ENCODE measurements at places on chromosomes 2 and 18. TPM values are rescaled to one million over a fixed set of nuclear protein-coding genes. Genes with fewer than 3 reads are reported as not detected.

The MYO1B gene
- total RNA-seq = 9.7 TPM

The ZNF142 gene
- 24.4 TPM for total RNA-seq

- DNase-seq = peak; percentile 87
Observed at GRCh38 chr2:127675331-127676261, at the start of gene LIMS2. TSS of gene LIMS2 (minus strand) at chr2:127675530. CDS start at chr2:127675024, 506 bp downstream.

The CABLES1 gene
- 3.9 TPM for total RNA-seq

The OTOF gene
- 0.71 TPM for total RNA-seq

The HAAO gene
- 2.5 TPM for total RNA-seq

DNA sequence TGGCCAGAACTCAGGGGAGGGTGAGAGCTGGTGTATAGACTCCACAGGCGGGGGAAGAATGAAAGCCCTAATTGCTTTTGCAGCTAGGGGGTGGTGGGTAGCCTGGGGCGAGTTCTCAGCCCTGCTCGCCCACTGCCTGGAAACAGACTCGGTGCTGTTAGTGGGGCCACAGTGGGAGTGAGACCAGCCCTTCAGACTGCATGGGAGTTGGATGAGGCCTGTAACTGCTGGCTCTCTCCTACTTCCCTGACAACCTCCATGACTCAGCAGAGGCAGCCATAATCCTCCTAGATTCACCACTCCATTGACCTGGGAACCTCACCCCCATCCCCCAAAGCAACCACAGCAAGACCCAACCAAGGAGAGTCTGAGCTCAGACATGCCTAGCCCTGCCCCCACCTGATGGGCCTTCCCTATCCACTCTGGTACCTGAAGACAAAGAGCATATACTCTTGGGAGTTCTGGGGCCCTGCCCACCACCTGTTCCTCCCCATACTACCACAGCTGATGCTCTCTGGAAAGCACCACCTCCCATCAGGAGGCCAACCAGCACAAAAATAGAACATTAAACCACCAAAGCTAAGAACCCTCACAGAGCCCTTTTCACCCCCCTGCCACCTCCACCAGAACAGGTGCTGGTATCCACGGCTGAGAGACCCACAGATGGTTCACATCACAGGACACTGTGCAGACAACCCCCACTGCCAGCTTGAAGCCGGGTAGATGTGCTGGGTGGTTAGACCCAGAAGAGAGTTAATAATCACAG is 226.3 kb downstream of the EIPR1 start:
- no peak for DNase-seq

The REG1B gene
- total RNA-seq = not detected

The GRB14 gene
- total RNA-seq = 12.5 TPM

- peak; percentile 34 for DNase-seq
Observed at GRCh38 chr18:12304351-12305210, 3.5 kb upstream of the TUBB6 start.

DNA sequence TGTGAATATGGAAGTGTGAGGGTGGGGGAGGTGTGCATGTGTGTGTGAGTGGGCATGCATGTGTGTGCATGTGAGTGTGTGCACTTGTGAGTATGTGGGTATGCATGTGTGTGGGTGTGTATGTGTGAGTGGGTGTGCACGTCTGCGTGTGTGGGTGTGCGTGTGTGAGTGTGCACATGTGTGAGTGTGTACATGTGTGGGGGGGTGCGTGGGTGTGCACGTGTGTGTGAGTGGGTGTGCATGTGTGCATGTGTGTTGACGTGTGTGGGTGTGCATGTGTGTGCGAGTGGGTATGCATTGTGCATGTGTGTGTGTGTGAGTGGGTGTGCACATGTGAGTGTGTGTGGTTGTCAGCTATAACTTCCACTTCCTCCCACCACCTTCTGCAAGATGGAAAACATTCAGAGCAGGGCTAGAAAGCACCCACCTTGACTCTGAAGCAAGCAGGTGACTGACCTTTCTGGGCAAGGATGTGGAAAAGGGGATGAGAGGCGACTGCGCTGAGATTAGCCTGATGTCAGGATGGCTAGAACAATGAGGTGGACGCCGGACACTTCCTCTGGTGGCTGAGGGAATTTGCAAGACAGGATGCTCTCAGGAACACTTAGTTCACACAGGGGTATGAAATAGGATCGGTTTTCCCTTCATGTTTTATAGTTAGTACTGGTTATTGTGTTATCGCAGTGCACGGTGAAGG is 103.6 kb downstream of the ACKR3 start:
- no peak for DNase-seq

The AGPS gene
- 22.0 TPM for total RNA-seq

- DNase-seq = no peak
Observed at GRCh38 chr18:49652881-49653724, 91.2 kb downstream of the LIPG start.

DNA sequence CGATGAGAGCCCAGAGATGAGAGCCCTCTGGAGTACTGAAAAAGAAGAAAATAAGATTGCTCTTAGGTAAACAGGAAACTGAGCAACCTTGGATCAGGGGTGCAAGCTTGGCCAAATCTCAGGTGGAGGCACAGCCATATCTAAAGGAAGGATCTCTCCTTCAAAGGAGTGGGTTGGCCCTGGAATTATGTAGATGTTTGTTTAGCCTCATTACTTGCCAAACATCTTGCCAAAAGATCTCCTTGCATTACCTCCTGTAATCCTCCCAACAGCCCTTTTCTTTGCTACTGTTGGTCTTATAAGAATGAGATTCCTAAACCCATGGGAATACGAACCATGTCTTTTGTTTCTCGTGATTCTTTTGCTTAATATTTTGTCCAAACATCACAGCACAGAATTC is 332.6 kb upstream of the NCKAP5 start:
- no peak for DNase-seq

DNA sequence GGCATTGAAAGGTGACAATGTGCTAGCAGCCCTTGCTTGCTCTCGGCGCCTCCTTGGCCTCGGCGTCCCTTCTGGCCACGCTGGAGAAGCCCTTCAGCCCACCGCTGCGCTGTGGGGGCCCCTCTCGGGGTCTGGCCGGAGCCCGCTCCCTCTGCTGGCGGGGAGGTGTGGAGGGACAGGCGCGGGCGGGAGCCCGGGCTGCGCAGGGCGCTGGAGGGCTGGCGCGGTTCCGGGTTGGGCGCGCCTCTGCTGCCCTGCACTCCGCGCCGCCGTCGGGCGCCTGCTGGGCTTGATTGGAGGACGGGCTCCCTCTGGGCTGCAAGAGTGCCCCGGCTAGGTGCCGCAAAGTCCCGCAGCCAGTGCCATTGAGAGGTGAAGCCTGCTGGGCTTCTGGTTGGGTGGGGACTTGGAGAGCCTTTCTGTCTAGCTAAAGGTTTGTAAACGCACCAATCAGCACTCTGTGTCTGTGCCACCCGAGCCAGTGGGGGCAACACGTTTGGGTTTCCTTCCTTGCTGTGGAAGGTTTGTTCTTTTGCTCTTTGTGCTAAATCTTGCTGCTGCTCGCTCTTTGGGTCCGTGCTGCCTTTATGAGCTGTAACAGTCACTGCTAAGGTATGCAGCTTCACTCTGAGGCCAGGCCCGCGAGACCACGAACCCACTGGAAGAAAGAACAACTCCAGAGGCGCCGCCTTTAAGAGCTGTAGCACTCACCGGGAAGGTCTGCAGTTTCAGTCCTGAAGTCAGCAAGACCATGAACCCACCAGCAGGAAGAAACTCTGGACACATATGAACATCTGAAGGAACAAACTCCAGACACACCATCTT is 14.8 kb upstream of the IMP4 start:
- DNase-seq = no peak

DNA sequence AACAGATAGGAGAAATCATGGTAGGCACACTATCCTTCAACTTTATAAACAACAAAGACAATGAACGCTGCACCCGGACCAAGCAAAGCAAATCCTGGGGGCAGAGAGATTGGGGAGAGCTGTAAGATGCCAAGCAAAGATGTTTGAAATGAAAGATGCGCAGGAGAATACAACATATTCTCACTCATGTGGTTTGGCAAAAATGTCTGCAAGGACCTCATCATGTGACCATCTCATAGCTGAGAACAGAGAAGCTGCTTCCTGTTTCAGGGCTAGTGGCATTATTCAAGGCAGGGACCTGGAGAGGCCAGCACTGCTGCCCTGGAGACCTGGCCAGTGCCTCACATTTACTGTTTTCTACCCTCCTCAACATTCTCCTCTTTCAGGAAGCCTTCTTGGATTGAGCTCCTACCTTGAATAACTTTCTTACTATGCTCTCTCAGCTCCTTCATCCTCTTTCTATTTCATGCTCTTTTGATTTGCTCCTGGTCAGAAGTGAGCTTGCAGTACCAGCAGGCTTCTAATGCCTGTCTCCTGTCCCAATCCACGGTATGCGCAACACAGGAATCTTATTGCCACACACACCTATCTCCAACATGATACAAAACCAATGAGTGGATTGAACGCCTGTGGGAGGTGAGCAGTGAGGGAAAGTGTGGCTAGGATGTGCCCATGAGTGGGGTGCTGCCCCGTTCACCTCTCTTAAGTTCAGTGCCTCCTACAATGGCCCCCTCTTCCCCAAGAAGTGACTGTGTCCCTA is 133.0 kb downstream of the CELF4 start:
- DNase-seq = no peak

DNA sequence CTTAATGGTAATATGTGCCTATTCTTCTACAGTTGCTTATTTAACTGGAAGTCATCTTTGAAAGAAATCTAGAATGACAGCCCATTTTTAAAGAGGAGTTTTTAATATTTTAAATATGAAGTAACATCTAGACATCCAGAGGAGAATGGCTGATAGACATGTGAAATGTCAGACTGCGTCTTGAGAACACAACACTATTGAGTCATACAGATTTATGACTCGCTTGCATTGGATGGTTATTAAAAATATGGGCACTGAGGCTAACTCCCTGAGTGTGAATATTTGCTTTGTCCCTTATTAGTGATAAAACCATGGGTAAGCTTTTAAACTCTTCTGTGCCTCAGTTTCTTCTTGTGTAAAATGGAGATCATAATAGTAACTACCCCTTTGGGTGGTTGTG is 22.9 kb downstream of the TDRD15 start:
- no peak for DNase-seq

The RALB gene
- total RNA-seq = 52.4 TPM

GRCh38 chr2:83633423-83633822 is 825.7 kb downstream of the SUCLG1 start:
- no peak for DNase-seq

DNA sequence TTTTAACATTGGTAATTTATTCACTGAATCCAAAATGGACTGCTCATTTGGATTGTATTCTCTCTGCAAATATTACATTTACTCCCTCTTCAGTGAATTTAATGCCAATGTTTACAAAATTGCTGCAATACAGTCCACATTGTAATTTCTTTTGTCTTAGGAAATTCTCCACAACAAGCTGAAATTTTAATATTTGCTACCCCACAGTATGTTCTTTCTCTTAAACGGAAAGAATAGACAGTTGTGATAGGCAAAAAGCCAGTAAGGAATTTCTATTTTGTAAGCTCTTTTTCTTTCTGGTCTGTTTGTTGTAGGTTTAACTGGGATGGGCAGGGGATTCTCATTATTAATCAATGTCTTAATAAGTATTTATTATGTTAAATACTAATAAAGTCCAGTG is 92.0 kb downstream of the CSRNP3 start:
- DNase-seq = no peak

DNA sequence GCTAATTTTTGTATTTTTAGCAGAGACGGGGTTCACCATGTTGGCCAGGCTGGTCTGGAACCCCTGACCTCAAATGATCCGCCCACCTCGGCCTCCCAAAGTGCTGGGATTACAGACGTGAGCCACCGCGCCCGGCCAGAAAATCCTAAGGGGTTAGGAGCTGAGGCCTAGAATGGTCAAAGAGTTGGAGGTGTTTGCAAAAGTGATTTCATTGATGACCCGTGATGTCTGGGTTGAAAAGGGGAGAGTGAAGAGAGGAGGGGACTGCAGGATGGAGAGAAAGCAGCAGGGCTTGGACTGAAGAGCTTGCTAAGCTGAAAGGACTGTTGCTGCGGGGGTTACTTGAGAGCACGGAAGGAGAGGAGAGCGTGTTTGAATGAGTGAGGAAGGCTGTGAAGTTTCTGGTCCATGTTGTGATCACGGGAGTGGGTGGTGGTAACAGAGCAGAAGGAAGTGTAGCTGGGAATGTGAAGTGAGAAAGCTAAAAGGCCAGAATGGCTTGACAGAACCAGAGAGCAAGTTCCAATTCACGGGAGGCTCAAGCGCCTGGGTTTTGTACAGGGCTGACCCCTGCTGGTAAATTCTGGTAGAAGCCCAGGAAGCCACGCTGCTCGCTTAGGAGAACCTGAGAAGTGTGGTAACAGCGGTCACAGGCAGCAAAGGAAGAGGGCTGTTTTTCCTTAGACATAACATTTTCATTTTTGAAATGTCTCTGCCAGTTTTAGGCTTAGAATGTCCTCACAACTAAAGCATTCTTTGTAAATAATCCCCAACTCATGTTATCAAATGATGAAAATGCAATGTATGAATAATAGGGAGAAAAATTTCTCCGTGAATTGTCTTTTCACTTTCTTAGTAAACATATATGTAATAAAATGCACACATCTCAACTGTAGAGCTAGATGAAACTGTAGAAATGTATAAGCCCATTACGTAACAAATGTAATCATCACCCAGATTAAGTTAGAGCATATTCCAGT is 40.5 kb upstream of the ACTR2 start:
- DNase-seq = peak; percentile 89

GRCh38 chr2:20491739-20492531 is 45.1 kb downstream of the RHOB start:
- peak; percentile 88 for DNase-seq

GRCh38 chr2:107777974-107778373 is 48.7 kb upstream of the RGPD4 start:
- DNase-seq = no peak

GRCh38 chr2:37543999-37544557 is 127.4 kb downstream of the CDC42EP3 start:
- DNase-seq = no peak

GRCh38 chr2:209114588-209115240 is 309.1 kb upstream of the MAP2 start:
- DNase-seq = no peak

The FRZB gene
- 10.3 TPM for total RNA-seq

The CRYGC gene
- not detected for total RNA-seq

The TRABD2A gene
- 0.95 TPM for total RNA-seq

The PTPRN gene
- 1.2 TPM for total RNA-seq

GRCh38 chr18:79797518-79798345 is at the start of gene KCNG2:
TSS of gene KCNG2 (plus strand) at chr18:79797938. CDS start at chr18:79863668, 65,730 bp downstream.
- peak; percentile 44 for DNase-seq

GRCh38 chr2:68466778-68467076 is 367 bp downstream of the FBXO48 start:
- DNase-seq = no peak
